LoVo (cell line): ENCODE measurements at places on chromosomes 16 and 17.

GRCh38 chr17:73308017-73308823 lies 3.6 kb downstream of the CDC42EP4 start:
- peak; percentile 91 for DNase-seq

DNA sequence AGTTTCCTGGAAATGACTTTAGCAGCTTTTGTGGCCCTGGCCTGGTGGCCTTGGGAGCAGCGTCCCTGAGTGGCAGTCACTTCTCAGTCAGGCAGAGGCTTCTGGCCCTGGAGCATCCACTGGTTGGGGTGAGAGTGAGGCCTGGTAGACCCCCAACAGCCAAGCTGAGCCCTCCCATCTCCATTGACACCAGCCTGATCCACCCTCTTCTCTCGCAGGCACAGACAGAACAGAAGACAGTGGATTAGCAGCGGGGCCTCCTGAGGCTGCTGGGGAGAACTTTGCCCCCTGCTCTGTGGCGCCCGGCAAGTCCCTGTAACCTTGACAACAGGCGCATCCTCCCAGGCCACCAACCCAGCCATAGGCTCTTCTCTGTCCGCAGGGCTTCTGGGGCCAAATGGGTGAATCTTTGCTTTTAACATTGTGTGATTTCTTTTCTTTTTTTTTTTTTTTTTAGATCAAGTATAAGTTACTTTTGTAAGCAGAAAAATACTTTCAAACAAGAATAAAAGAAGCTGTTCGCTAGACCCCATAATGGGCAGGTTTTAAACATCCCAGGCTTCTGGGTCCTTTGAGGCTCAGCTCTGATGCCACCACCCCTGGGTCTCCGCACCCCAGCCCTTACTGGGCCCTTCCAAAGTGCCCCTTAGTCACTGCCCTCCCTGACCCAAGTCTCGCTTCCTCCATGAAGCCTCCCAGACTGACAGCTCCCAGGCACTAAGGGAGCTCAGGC lies 12.7 kb upstream of the FLYWCH1 start:
- no peak for DNase-seq

DNA sequence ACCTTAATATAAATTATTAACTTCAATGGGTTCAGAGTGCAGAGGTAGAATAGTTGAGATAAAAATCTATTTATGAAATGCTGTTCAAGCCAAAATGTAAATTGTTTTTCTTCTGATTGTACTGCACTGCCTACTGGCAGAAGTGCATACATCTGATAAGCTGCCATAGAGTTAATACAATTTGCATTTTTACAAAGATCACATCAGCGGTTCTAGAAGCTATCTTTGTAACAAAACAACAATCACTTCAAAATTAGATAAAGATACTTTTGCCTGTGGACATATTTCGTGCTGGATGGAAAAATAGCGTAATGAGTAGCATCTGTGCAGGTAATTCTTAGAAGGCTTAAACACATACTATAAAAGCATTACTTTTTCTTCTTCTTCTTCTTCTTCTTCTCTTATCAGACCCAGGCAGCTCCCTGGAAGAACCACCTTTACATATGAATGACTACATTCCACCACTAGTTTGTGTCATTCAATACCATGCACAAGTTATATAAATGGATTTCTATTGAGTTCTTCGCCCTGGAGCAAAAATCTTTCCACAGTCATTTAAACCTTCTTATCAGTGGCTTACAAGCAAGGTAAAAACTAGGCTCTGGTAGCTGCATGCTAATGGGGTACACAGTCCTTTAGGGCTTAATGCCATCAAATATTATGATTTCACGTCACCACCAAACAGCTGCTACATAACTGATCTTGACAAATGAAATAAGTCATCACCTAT lies 47.0 kb downstream of the SYNRG start:
- no peak for DNase-seq

DNA sequence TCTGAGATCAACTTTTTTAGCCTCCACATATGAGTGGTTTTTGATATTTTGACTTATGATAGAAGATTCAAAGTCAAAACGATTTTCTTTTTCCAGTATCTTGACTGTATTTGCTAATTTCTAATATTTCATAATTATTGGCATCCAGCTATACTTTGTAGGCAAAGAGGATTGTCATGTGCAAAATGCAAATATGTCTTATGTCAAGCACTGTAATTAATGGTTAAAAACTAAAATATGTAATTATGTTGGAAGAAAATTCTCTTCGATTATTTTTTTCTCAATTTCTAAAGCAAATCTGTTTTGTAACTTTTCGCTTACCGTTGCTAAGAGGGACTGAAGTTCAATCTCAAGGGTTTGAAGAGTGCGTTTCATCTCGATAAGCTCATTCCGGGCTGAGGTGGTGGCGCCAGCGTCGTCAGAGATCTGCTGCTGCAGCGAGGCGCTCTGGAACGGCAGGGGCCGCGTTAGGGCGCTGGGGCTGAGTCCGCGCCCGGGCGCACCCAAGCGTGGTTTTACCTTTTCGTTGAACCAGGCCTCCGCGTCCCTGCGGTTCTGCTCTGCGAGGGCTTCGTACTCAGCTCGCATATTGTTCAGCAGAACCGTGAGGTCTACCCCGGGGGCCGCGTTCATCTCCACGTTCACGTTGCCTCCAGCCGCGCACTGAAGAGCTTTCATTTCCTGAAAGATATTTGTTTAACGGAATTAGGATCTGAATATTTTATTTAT lies 3.0 kb downstream of the KRT27 start:
- no peak for DNase-seq

DNA sequence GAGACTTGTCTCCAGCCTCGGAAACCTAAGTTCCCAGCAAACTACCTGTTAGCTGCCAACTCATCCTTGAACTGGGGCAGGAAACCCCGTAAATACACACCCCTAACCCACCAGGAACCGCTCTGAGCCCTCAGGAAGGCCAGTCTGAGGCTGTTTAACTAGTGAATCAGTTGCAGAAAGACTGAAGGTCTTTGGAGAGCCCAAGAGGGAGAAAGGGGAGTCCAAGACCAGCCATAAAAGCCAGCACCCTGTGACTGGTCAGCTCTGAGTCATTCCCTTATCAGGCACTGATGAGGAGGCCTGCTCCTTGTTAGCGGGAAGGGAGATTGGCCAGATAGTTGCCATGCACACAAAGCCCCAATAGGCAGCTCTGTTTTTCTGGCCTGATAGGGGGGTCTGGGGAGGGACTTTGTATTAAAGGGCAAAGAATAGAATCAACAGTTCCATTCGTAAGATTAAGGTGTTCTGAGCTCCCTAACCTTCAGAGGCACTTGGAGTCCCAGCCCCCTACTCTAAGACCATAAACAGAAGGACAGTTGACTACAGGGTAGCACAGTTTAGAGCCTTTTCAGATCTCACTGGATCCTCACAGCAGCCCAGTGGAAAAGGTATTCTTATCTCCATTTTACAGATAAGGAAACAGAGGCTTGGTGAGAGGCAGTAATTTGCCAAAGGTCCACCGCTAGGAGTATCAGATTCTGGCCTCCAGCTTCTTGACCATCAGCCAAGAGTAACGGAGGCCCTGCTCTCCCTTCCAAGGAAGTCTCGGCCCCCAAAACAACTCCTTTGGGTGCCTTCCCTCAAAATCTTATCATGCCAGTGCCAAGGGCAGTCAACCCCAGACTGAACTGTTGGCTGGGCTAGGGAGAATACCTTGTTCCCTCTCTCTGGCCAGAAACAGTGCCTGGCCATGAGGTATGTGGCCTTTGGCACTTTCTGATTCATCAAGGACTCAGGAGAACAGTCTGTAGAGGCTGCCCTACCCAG lies 2.2 kb upstream of the KRT19 start:
- DNase-seq = peak; percentile 94

DNA sequence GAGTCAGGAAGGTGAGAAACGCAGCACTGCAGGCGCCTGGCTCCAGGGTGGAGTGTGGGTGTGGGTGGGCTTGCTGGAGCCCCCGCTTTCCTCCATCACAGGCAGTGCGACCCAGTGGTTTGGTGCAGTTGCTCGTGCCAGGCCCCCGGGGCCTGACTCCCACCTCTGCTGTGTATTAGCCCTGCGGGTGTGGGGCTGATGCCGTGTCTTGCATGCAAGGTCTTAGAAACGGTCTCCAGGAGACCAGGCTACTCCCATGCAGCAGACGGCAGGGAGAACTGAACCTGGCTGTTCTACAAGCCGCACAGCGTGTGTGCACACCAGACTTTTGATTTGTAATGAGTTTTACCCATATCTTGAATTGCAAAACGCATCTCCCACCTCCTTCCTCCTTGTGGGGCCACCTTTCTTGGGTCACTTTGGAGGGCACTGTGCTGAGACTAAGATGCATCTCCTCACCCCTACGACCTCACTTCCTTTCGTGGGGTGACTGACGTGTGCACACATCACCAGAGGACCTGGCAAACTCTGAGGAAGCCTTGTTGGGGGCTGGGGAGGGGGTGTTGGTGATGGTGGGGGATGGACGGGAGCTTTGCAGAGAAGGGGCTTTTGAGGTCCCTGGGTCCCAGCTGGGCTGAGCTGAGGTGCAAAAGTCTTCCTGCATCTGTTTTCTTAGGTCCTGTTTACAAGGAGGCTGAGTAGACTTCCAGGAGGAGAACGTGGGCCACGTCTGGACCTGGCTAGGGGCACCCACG lies 101.8 kb upstream of the TNRC6C start:
- no peak for DNase-seq

GRCh38 chr17:77450742-77451244 lies 310.0 kb downstream of the SEC14L1 start:
- DNase-seq = no peak

DNA sequence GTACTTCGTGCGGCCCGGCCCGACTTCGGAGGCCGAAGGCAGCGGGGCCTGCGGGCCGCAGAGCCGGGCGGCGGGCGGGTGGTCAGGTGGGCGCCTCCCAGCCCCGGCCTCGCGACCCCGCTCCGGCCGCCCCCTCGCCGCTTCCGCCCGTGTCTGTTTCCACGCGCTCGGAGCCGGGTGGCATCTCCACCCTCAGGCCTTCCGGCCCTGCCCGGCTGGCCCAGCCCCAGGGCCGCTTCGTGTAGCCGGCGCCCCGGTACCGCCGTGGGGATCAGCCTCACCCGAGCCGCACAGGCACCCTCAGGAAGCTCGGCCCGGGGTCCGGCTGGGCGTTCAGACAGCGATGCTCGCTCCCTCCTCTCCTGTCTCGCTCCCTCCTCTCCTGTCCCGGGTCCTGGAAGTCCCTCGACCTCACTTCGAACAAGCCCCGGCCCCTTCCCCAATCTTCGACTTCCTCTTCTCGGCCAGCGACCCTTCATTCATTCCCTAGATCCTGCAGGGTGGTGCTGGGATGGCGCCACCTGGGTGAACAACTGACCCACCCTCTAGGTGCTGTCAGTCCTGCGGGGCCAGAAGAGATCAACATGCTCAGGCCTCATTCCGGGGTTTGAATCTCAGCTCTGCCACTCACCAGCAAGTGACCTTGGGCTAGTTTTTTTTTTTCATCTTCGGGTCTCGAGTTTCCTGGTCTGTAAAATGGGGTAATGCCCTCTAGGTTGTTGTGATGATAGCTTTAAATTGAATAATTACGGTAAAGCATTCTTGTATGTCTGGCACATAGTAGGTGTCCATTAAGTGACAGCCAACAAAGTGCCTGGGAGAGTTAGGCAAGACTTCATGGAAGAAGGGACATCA lies 610 bp downstream of the VPS4A start:
- peak; percentile 30 for DNase-seq

- DNase-seq = peak; percentile 64
Observed at GRCh38 chr16:12067714-12068401, 91.3 kb downstream of the SNX29 start.

- no peak for DNase-seq
Observed at GRCh38 chr17:49076573-49077384, 55.8 kb upstream of the B4GALNT2 start.

- no peak for DNase-seq
Observed at GRCh38 chr16:24758373-24758772, 28.9 kb downstream of the TNRC6A start.

DNA sequence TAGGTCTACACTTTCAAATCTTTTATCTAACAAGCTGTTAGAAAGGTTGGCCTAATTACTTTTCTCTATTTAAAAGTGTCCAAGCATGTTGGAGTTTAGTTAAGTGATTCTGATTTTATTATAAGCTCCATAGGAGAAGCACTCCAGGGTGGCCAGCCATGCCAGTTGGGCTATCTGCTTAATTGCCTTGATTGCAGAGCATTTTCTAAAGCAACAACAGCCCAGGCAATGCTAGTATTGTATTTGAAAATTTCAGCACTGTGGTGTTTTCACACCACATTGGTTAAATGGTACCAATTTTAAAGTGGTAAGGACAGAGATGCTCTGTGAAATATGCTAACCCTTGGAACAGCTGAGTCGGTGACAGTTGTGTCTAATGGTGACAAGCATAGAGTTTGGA lies 510.5 kb upstream of the CDH8 start:
- DNase-seq = no peak

DNA sequence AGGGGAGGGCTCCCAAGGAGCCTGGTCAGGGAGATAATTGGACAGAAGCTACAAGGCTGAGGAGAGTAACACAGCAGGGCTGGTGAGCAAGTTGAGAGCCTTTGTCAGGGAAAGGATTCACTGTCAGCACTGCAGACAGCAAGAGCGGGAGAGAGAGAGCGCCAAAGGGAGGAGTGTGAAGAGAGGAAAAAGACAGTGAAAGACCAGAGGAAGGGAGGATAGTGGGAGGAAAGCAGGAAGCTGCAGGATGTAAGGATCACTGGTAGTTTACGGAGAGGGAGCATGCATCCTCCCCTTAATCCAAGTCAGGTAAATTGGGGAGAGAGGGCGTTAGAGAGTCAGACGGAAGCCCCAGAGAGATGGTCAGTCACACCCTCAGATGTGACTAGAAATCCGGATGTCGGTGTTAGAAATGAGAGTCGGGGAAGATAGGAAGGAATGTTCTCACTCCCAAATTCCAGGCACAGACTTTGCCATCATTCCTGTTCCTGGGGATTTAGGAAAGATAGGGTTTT lies 13.8 kb upstream of the SPOP start:
- no peak for DNase-seq

- peak; percentile 48 for DNase-seq
Observed at GRCh38 chr16:55470533-55471371, 8.2 kb upstream of the MMP2 start.

- DNase-seq = peak; percentile 53
Observed at GRCh38 chr16:68995011-68995504, 110.4 kb upstream of the HAS3 start.

GRCh38 chr16:85958731-85959130 lies 59.8 kb downstream of the IRF8 start:
- no peak for DNase-seq
